ENCODE measurements at places on chromosomes 1 and 21.

GRCh38 chr1:203366476-203366875 lies 15.6 kb upstream of the FMOD start:
- no peak for DNase-seq

DNA sequence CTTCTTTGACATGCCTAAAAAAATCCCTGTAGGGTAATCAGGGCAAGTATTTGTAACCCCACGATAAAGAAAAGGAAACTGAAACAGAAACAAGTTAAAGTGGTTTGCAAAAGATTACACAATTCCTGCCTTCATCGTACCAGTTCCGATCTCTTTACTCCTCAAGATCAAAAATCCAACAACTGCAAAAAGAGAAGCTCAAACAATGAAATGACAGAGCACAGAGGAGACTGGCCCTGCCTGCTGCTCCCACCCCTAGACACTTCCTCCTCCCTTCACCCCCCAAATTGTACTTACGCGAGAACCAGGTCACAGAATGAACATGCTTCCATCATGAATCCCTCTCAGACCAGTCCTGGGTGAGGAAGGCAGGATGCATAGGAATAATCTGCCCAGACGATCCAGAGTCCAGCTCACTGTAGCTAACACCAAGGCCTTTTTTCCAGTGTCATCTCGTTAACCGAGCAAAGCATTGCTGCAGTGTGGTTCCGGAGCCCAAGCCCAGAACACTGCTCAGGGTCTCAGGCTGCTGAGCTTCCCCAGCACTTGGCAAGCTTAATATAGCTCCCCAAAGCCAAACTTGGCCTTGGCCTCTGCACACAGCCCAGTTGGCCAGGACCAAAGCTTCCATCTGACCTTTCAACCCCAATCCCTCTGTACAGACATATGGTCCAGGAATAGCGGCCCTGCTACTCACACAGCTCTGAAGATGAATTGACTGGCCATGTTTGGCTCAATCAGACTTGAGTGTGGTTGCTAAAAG lies 20.3 kb downstream of the RXRG start:
- no peak for DNase-seq

GRCh38 chr1:205965036-205965884 lies 22.0 kb upstream of the SLC26A9 start:
- DNase-seq: no peak

- no peak for DNase-seq
Observed at GRCh38 chr1:88503646-88504045, 180.4 kb upstream of the PKN2 start.

DNA sequence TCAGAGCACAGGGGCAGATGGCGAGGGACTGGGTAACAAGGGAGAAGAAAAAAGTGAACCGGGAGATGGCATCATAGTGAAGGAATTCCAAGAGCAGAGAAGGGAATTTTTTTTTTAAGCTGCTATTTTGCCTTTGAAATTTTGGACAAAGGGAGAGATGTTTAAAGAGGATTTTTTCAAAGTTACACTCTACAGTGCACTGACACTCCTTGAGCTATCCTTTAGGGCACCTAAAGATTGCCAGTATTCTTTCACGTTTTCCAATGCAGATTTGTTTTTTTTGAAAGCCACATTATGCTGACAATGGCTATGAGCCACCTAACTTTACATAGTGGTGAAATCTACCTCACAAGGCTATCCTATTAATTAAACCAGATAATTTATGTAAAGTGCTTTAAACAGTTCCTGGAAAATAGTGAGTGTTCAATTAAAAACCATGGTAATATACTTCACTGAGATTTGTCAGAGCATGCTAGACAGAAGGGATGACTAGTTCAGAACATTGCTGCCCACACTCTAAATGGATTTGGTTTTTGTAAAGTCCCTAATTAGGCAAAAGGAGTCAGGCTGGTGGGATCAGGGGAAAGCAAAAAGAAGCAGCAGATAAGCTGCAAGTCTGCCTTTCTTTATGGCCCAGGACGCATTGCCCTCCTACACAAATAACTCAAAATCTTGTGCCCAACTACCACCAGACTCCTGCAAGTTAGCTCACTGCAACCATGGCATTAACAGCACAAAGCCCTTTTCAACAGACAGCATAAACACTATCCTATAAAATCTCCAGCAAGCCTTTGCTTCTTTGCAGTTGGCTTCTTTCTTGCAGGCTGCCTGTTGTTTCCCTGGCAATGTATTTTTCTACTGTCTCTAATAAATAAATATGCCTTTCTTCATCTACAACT lies 53.9 kb downstream of the PRDX6 start:
- DNase-seq: no peak

GRCh38 chr1:147491098-147491497 lies 50.2 kb upstream of the BCL9 start:
- no peak for DNase-seq

DNA sequence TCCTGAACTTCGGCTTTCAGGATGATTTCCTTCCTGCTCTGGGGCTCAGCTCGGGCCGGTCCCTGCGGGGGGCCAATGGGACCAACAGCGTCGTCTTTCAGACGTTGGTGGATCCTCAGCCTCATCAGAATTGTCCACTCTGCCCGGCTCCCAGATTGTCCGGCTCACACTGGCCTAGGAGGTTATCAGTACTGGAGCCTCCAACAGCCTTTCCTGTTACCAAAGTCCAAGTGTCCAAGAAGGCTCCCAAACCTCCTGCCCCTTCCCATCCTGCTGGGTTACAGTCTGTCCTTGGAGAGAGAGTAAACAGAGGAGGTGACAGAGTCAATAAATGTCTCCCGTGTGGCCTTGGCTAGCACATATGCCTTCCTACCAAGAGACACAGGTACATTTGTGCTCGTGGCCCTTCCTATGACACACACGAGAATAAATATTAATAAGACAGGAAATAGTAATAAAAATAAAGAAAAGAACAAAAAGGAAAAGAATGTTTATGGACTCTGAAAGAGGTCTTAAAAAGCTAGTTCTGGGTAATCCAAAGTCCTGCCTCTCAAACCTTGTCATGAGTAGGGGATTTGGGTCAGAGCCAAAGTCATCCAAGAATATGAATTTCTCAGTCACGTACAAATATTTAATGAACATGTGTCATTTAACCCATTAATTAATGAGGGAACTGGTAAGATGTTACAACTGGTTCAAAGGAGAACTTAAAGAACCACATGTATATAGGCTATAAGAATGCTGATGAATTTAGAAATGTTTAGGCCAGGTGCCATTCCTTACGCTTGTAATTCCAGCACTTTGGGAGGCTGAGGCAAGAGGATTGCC lies 80.8 kb upstream of the SLC2A1 start:
- DNase-seq: no peak
